ENCODE measurements at places on chromosomes 3 and 15. TPM values are rescaled to one million over a fixed set of nuclear protein-coding genes. Genes with fewer than 3 reads are reported as not detected.

GRCh38 chr3:113825090-113825489 is 13.5 kb upstream of the GRAMD1C start:
- no peak for DNase-seq

The RLBP1 gene
- 2.8 TPM for polyA plus RNA-seq

DNA sequence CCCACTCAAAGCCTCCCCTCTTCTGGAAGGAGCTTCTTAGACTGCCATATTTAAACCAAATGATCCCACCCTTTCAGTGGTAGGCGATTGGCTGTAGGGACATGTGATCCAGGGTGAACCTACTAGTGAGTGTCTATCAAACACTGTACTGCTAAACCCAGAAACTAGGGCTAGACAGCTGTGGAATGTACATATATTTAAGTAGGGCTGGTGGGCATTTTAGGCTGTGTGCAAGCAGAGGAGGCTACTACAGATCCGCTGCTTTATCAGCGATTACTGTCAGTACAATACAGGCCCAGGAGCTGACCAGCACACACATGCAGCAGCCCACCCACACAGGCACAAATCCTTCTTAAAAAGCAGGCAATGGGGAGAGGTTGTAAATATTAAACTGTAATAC is 15.4 kb upstream of the LARP6 start:
- DNase-seq, result no peak

The ASB14 gene
- polyA plus RNA-seq, result 0.78 TPM
